T-helper 1 cell (primary cell): ENCODE measurements at places on chromosomes 12 and 14.

- DNase-seq = no peak
These were observed 274.7 kb downstream of the SEC23A start for GRCh38 chr14:38828183-38828827.

GRCh38 chr12:107223821-107224220, 130.5 kb upstream of the CRY1 start:
- no peak for DNase-seq

DNA sequence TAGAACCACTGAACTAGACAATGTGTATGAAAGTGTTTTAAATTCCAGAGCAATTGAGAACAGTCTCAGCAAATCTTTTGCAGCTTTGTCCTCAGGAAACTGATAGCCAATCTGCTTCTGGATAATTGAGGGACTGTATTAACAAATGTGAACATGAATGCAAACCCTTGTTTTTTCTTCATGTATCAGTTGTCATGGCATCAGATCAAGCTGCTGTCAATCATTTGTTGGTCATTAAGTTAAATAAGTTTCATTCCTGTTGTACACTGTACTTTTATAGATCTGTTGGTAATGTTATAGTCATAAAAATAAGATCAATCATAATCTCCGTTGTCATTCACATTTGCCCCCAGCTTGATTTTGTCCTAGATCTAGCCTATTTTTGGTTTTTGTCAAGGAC, 65.5 kb upstream of the RFX4 start:
- DNase-seq = no peak

- DNase-seq = peak; percentile 99
These were observed at the start of gene CDCA4 for GRCh38 chr14:105020815-105021655. TSS of gene CDCA4 (minus strand) at chr14:105021083. CDS start at chr14:105011929, 9,154 bp downstream.

GRCh38 chr12:130713581-130713991, 2.5 kb downstream of the RIMBP2 start:
- no peak for DNase-seq
